Activated effector memory CD4-positive, alpha-beta T cell treated with Interleukin-2 at 50 U/mL for 16 hours (primary cell): ENCODE measurements at places on chromosomes 4 and X.
A peak's percentile ranks its signal among the peaks of the same experiment; 100 is the strongest.

- no peak for DNase-seq
Measured at GRCh38 chrX:45758738-45759397, 558.2 kb upstream of the DIPK2B start.

DNA sequence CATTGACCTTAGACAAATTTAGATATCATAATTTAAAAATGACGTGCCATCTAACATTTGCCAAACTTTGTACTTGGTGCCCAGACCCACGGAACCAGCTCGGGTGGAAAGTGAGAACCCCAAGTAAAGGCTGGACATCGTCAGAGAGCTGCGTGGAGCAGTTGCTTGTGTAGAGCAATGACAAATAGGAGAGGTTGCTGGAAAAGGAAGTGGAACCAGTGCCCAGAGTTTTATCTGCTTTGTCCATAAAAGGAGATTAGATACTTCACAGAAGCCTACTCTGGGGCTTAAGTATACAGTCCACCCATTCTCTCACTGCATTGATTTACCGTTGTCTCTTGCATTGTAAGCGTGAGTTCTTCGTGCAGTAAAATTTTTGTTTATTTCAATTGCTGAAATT is 5.4 kb upstream of the TBC1D1 start:
- no peak for DNase-seq

DNA sequence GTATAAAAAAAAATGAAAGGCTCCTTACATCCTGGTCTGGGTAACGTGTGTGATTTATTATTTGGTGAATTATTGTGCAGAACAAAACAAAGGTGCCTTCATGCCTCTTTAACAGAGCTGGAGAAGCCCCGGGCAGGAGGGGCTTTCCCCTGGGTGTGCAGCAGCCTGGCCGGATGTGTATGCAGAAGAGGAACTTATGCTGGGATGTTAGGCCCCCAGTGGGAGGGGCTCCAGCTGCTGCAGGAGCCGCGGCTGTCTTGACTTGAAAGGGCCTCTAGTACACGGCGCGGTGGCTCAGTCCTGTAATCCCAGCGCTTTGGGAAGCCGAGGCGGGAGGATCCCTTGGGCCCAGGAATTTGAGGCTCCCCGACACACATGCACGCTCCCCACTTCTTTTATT is 16.0 kb downstream of the CCNQ start:
- peak; percentile 48 for DNase-seq

DNA sequence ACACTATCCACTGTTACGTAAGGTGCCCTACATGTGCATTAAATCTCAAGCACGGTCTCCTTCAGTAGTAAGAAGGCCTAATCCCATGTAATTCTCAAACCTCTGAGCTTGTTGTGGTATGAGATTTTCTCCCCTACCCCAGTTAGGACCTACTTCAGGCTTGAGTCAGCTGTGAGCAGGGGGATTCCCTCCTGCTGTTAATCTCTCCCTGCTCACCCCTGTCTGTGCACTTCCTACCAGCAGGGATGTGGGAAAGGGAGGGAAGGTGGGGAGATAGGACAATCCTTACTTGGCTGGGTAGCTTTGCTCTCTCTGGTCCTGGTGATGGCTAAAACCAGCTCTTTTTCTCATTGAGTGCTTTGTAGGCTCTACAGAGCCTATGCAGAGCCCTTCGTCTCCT is 60.8 kb downstream of the PALLD start:
- DNase-seq: no peak

DNA sequence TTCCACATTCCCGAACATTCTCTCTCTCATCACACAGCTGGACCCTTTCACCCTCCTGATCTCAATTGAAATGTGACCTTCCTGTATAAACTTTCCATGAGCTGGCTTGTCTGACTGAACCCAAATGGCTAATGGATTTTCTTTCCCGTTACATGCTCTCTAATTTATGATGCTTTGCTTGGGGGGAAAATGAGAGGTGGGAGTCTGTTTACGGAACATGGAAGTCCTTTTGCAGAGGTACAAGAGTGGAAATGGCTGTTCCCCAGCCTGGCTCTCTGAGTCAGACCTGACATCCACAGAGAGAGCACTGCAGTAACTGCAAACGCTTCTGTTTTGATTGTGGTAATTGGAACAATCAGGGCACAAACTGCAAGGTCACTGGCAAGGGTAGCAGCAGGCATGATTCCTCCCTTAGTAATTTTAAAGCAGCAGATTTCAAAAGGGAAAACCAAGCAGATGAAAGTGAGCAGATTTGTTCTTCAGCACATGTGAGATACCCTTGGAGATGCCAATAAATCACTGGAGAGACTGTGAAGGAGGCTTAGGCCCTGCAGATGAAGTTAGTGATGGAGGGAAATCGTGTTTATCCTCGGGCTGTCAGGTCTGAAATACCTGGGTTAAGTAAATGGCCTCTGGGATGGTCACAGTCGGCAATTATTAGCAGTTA is 83.9 kb downstream of the SNCA start:
- DNase-seq: no peak

GRCh38 chr4:57640391-57641100 is 530.4 kb upstream of the IGFBP7 start:
- DNase-seq: no peak

DNA sequence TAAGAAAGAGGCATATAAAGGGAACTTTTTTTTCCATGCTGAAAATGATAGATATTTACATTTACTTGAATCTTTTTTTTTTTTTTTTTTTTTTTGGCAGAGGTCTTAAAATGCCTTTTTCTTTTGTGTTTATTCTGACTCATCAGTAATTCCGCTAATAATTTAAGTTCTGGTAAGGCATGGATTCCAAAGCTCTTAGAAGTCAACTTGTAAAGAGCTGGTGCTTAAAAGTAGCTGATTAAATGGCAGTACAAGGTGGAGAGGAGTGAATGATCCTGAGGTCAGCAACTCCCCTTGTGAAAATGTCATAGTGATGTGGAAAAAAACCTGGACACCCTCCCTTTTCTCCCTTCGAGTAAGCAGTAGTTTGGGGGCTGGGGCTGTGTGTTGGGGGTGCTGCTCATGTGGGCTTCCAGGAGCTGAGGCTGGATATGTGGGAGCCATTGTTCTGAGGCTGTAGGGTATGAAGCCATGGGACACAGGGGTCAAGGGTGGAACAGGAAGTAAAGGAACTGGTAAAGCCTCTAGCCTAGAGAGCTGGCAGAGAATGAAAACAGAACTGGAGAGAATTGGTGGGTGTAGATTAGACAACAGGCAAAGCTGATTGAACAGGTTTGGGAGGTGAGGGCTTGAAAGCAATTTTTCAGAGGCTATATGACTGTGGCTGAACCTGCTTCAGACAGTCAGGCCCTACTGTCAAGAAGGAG is 41.0 kb upstream of the PITX2 start:
- no peak for DNase-seq

- no peak for DNase-seq
Measured at GRCh38 chrX:9532349-9532748, 67.5 kb downstream of the TBL1X start.

DNA sequence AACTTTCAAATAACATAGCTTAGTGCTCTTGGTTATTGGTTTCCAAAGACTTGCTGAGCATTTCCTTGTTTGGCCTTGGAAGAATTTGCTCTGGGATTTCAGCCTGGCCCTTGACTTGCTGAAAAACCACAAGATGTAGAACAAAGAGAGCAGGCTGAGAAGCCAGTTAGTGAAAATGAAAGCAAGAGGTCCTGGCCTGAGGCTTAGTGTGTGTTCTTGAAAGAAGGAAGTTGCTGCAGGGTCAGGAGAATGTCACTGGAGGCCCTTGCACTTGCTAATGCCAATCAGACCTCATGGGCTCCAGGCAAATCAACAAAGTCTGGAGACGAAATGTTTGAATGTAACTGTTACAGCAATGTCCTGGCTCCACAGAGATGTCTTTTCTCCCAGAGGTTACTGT is 79.4 kb downstream of the SYNPO2 start:
- no peak for DNase-seq

DNA sequence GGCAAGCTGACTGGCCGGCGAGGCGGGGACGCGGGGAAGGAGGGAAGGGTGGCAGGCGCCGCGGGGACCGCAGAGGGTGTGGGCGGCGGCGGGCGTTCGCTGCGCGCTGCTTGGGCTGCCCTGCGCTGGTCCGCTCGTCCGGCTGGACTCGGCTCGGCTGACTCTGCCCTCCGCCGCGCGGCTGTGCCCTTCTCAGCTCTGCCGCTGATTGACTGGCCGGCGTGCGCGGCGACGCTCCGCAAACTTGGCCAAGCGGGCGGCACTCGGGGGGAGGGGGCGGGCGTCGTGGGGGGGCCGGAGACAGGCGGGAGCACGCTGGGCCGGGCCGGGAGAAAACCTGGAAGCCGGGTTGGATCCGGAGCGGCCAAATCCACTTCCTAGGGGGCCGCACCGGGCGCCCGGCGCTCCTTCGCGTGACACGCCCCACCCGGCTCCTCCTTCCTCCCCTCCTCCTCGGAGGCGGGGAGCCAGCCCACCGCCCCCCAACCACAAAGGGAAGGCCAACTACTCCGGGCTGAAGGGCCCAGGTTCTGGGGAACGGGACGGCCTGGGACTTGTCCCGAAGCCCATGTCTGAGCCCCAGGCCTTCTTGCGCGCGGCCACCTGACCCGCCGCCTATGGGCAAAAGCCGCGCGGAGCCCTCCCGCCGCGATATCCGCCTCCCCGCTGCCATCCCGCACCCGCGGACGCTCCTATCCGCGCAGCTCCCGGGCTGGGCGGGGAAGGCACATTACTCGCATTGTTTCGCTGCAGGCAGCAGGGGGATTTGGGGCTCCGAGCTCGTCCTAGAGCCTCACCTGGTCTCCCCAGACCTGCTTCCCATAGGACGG is at the start of gene GPC4:
Gene GPC4 (minus strand): TSS at position 214 of the 830 bp plus-strand sequence. CDS start 524 bp downstream, outside the sequence.
- DNase-seq: no peak

GRCh38 chr4:123244137-123244536 is 152.5 kb upstream of the SPRY1 start:
- DNase-seq: no peak

GRCh38 chrX:56498756-56499155 is 64.7 kb upstream of the UBQLN2 start:
- DNase-seq: no peak

GRCh38 chrX:101368800-101369199 is 17.2 kb downstream of the BTK start:
- no peak for DNase-seq

DNA sequence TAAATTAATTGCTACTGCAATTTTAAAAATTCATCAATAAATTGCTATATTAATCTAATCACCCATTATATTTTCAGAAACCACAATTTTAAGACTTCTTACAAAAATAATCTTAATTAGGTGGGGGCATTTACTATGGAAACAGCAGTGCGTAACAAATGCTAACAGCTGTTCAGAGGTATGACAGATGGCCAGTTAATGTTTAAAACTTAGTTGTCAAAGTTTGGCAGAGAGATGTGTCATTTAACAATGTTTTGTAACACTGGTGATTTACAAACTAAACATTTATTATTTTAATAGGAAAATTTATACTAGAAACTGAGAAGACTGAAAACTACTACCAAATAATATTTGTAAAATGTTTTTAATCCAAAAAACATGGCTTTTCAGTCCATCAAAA is 85.2 kb upstream of the GPR34 start:
- DNase-seq: no peak

- DNase-seq: no peak
Measured at GRCh38 chr4:90816754-90817153, 689.6 kb downstream of the CCSER1 start.

- no peak for DNase-seq
Measured at GRCh38 chrX:140502491-140503237, 2.2 kb downstream of the SOX3 start.

DNA sequence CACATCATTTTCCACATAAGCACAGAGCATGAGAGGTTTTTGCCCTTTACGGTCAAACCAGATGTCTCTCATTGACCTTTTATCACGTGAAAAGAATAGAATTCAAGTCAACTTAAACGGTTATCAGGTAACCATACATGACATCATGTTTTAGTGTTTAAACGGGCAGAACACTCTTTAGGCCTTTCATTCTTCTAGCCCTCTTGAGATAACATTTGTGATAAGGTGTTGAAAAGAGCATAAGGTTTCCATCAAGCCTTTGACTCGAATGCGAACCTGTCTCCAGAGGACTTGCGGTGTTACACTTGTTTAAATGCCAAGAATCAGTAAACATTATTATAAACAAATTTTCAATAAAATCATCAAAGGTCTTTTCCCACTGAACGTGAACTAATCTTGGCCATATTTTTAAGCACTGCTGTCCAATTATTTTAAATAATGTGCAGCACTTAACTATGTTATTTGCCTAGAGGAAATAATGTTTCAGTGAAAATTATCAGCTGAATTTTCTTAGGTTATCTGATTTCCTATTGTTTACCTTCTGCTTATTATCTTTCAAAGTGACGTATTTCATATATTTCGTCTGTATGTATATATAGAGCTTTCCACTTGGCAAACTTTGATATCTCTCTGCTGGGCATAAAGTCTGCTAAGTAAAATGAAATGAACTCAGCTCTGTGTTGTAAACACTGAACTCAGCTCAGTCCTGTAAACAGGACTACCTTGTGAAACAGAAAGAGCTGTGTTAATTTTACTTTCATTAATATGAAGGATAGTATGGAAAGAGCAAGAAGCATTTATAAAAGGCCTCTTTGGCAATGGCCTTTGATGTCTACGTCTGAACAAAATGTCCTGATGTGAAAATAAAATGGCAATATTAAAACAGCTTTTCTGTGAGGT is 33.3 kb downstream of the TENM3 start:
- DNase-seq: no peak

GRCh38 chr4:56979421-56980072 is 851 bp downstream of the POLR2B start:
- DNase-seq: peak; percentile 18

DNA sequence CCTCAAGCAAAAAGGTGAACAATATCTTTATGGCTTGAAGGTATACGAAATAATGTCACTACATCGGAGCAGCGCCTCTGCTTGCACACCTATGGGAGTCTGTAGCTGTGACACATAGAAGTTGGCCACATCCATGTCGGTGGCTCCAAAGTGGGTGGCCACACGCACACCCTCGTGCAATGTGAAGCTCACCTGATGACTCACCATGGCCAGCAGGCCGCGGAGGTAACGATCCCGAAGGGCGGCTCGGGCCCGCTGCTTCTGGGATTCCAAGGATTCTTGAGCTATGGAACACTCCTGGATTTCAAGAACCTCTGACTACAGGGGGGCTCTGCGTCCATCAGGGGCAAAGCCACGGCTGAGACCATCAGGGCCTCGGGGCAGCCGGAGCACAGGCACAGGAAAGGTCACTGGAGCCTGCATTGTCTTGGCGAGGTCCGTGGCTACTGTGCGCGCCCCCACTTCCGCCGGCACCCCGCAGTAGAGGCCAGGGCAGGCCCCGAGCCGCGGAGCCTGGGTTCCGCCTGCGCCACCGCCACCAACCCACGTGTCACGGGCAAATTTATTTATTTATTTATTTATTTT is 25.2 kb downstream of the NYX start:
- DNase-seq: no peak

GRCh38 chr4:23312686-23313085 is 577.2 kb downstream of the PPARGC1A start:
- no peak for DNase-seq

DNA sequence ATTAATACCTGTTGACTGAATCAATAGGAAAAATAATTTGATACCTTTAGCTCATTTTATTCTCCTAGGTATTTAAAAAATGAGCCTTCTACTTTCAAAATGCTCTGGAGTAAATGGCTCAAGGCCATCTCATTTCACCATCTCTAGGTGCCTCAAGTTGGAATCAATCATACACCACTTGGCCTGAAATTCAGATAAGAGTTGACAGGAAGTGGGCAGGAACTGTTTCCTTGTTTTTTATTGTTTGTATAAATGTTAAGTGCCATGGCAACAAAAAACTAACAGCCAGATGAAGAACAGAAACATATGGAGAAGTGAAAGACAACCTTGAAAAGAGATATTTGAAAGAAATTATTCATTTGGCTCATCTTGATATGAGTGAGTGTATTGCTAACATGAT is 12.4 kb downstream of the LIMCH1 start:
- no peak for DNase-seq
